ENCODE measurements at places on chromosomes 11 and 22. TPM values are rescaled to one million over a fixed set of nuclear protein-coding genes. Genes with fewer than 3 reads are reported as not detected.

- no peak for DNase-seq
Observed at GRCh38 chr11:70225681-70226177, 22.6 kb downstream of the FADD start.

DNA sequence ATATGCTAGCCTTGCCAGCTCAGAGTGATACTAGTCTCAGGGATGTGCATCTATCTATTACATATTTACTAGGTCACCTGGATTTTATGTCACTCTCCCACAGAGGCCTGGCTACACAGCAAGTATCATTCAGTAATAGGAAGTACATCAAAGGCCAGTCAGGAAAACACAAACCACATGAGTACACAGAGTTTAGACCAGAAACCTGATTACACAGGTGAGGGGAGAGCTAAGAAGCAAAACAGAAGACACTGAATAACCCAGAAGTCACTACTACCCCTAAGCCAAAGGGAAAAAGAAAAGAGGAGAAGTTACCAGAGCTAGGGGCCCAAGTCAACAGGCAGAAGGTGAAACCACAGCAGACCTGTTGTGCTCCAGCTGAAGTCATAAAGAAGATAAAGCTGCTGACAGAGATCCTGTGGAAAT, 13.3 kb downstream of the LPXN start:
- DNase-seq: peak; percentile 24

DNA sequence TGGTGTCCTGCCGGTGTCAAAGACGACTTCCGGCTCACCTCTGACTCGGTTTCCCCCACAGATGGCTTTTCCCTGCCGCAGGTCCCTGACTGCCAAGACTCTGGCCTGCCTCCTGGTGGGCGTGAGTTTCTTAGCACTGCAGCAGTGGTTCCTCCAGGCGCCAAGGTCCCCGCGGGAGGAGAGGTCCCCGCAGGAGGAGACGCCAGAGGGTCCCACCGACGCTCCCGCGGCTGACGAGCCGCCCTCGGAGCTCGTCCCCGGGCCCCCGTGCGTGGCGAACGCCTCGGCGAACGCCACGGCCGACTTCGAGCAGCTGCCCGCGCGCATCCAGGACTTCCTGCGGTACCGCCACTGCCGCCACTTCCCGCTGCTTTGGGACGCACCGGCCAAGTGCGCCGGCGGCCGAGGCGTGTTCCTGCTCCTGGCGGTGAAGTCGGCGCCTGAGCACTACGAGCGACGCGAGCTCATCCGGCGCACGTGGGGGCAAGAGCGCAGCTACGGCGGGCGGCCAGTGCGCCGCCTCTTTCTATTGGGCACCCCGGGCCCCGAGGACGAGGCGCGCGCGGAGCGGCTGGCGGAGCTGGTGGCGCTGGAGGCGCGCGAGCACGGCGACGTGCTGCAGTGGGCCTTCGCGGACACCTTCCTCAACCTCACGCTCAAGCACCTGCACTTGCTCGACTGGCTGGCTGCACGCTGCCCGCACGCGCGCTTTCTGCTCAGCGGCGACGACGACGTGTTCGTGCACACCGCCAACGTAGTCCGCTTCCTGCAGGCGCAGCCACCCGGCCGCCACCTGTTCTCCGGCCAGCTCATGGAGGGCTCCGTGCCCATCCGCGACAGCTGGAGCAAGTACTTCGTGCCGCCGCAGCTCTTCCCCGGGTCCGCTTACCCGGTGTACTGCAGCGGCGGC, 5.5 kb downstream of the B3GNT6 start:
- DNase-seq: peak; percentile 59

- peak; percentile 52 for DNase-seq
Observed at GRCh38 chr11:47616726-47617416, 22.7 kb upstream of the C1QTNF4 start.

SAA2 gene
- 20.1 TPM for total RNA-seq

Data from hepatocyte (in vitro differentiated cells).